ENCODE measurements at places on chromosomes 4 and X.

- no peak for DNase-seq
Observed at GRCh38 chr4:162959046-162959445, 207.6 kb downstream of the NAF1 start.

- no peak for DNase-seq
Observed at GRCh38 chrX:110384490-110384889, 25.8 kb downstream of the RTL9 start.

DNA sequence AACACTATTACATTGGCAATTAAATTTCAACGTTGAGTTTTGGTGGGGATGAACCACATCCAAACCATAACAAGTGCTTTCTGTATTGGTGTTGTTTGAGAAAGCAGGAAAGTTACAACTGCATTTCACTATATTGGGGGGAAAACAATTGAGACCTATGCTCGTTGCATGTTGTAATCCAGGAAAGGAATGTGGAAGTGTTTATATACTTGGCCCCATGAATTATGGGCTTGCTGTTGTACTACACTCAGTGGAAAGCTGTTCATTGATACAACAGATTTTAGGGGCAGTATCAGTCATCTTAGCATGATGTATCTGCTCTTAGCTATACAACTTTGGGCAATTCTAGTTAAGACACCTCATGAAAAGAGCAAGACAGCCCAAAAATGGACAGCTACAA is 52.4 kb downstream of the KLHL5 start:
- no peak for DNase-seq

DNA sequence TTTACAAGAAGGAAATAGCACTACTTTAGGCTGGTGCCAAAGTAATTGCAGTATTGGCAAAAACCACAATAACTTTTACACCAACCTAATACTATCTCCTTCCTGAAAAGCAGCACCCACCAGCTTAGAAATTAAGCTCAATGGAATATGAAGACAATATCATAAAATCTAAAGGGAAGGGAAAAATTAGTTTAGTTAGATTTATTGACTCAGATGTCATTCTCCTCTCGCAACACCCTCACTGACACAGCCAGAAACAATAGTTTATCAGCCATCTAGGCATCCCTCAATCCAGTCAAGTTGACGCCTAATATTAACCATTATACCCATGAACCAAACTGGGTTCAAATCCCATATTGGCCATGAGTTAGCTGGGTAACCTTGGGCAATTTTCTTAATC is 820.4 kb upstream of the EPHA5 start:
- no peak for DNase-seq

DNA sequence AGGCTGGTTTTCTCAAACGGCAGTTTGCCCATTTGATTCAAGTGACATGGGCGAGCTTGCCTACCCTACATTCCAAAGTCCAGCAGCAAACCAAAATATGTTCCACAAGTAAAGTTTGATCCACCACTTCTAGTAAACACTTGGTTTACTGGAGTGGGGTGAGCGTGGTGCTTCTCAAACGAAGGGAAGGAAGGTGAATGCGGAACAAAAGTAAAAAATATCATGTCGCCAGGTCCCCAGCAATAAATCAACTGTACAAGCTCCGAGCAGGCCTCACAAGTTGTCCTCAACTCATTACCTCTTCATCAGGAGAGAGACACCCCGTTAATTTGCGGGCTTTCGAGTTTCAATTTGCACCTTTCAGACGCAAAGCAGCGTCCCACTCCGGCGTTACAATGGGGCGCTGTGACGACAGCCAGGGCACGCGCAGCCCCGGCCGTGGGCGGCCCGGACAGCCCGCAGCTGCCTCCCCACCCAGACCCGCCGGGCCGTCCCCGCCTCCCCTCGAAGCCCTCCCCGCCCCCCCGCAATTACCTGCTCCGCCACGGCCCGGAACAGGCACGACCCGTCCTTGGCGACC is 1.0 kb downstream of the OTUD4 start:
- no peak for DNase-seq

DNA sequence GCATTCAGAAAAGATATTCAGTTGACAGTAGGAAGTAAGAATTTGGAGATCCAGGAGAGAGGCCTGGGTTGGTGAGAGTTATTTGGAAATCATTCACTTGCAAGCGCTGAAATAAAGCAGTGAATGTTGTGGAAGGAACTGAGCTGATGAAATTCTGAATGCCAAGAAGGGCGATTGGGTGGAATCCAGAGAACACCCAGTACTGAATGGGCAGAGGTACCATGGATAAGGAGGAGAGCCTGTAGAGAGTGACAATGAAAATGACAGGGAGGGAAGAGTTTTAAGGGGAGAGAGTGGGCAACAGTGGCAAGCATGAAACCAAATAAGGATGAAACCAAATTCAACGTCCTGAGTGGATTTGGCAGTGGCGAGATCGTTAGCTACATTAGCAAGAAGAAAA is 6.7 kb upstream of the STOX2 start:
- DNase-seq: no peak

GRCh38 chr4:153211986-153212728 is 7.9 kb downstream of the TRIM2 start:
- no peak for DNase-seq

DNA sequence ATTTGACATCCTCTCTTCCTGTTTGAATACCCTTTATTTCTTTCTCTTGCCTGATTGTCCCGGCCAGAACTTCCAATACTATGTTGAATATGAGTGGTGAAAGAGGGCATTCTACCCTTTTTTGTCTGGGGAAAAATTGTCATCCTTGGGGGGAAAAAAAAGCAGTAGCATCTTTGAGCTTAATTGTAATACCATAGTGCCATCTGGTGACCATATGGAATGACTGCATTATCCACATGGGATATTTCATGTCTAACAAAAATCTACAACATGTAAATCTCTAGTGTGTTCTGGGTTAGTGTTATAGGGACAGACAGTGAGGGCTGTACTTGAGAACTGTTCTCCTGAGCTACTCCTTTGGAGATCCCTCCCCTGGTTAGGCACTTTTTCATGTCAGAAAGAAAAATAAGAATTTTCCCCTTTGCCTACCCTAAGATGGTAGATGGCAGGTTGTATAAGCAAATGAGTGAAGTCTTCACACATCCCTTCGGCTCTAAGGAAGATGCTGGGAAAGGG is 26.0 kb downstream of the CAPN6 start:
- DNase-seq: no peak

DNA sequence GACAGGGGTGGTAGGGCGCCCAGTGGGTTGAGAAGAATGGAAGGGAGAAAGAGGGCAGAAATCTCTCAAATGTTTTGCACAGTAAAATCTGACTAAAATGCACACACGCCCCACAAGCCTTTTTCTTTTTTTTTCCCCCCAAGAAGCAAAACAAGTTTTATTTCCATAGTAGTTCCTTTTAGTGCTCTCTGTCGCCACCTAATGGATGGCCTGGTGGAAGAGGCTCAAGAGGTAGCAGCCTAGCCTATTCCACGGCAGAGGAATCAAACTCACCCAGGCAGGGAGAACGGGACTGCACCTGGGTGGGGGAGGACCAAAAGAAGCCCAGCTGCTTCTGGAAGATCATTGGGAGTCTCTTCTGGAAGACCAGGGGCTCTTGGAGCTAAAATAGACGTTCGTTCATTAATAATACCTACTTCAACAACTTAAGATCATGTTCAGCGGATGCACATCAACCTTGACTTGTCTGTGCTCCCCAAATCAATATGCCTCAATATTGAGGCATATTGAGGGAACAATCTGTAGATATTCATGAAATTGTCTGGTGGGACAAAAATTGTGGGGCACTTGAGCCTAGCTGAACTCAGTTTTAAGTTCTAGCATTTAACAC is 31.6 kb upstream of the IRAK1 start:
- no peak for DNase-seq

GRCh38 chr4:39792529-39792928 is 94.6 kb downstream of the UBE2K start:
- DNase-seq: no peak

- DNase-seq: peak; percentile 82
Observed at GRCh38 chr4:176065435-176066291, at the start of gene WDR17. WDR17 (plus strand) TSS chr4:176065841; CDS start chr4:176111581, 45,740 bp downstream.

DNA sequence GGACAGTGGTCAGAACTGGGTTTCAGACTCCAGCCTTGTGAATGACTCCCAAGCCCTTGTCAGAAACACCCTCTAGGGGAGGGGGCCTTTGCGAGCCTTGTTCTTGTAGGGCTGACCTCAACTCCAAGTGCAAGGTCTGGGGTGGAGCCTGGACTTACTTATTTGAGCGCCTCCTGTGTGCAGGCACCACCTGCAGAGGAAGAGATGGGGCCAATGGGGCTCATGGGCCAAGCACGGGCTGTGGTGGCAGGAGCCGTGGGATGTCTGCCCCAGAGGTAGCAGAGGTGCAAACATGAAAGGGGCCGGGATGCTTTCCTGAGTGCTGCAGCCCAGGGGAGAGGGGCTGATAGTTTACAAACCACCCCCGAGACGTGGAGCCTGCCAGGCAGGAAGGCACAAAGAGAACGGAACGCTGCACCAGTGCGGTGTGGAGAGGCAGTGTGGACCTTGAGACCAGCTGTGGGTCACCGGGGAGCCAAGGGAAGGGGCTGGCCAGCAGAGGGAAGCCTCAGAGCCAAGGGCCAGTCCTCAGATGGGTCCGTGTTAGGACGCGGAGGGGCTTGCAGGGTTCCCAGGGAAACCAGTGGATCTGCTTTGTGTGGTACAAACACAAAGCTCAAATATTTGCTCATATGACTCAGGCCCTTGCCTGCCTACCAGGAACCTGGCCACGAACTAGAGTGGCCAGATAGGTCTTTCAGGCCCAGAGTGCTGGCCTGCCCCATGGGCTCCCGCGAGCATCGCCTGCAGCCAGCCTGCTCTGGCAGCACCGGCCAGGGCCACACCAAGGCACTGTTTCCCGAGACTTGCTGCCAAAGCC is 8.7 kb upstream of the TADA2B start:
- DNase-seq: no peak

DNA sequence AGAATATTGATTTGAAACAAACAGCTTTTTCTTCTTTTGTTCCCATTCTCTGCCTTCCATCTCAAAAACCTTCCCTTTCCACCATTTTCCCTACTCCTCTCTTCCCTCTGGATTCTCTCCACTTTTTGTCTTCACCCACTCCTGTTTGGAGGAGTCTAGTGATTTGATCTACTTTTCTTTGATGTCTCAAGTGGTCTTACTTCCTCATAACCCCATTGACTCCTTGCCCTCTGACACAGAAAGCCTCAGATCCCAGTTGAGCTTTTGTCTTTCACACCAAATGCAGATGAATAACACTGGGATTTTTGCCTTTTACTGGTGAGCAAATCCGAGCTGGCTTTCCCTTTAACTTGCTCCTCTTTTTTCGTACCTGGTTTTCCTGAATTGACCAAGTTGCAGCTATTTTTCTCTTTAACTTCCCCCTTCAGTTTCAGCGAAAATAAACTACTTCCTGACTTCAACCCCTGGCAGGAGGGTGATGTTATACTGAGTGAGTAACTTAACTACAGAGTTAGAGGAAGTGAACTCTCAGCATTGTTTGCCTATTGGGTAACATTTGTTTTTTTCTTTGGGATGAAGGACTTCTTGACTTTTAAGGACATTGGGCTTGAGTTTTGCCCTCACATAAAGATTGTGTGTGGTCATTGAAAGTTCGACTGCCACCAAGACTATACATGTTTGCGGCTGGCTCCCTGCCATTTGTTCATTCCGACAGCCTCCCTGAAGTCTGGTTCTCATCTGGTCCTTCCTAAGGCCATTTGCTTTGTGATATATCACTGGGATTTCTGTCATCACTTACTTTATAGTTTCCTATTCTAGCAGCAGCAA is 392.8 kb upstream of the NR3C2 start:
- DNase-seq: no peak

DNA sequence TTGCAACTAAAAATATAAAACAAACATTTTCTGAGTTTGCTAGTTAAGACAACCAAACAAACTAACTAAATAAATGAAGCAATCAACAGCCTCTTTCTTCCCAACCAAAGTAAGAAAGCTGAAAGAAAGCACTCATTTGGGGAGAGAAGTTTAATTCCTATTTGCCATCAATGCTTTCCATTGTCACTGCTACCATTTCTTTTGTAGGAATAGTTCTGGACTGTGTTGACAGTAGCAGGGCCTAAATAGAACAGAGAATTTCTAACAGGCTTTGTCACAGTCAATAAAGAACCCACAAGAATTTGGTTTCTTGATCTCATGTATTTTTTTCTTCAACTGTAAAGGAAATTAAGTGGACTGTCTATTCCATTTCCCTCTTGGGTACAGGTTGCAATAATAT is 1886.4 kb upstream of the TENM3 start:
- no peak for DNase-seq

DNA sequence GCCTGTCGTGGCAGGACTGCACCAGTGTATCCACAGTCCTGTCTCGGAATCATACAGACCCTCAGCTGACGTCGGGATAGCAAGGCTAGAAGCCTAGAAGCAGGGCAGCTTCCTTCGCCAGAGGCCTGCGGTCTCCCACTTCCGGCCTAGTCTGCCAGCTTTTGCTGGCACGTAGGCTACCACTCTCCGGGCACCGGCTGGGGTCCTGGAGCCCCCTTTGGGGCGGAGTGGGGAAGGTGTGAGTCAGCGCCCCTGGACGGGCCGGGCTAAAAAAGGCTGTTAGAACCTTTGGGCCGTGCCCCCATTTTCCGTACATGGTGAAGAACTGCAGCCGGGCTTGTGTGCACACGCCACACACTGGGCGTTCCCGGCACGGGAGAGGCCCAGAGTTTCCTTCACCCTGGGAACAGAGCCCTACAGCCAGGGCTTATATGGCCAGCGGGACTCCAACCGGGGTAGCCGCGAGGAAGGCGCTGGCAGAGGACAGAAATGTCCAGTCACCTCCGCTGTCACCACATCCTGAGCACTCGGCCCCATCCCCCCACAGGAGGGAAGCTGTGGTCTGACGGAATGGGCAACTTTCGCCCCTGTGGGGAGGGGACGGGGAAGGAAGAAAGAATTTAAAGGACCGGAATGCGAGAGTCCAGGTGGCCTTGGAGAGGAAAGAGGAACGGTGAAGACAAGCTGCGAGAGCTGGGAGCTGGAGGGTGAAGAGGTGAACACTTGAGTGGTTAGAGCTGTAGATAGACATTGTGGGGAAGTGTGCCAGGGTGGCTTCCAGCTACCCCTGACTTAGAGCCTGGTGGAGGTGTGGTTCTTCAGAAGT is 4.6 kb downstream of the MAGIX start:
- DNase-seq: peak; percentile 1

GRCh38 chrX:2784026-2784425 is 32.2 kb downstream of the XG start:
- DNase-seq: no peak
